WTC11 (cell line): ENCODE measurements at places on chromosomes 7 and 10. TPM values are rescaled to one million over a fixed set of nuclear protein-coding genes. Genes with fewer than 3 reads are reported as not detected.

GRCh38 chr7:27199849-27200760 lies at the start of gene HOXA13:
TSS of gene HOXA13 (minus strand) at chr7:27200091. CDS start at chr7:27200077, 14 bp downstream.
- no peak within 1 kb of the TSS for H3K27ac ChIP-seq
- no peaks in the 10 kb centered on the region for H3K36me3 ChIP-seq
- DNase-seq, result no peak
- peaks cover 26% of the 10 kb centered on the region for H3K4me1 ChIP-seq
- H3K4me3 ChIP-seq, result peak within 1 kb of the TSS; percentile 71

The EBLN1 gene
- not detected in 3 replicates for total RNA-seq

The MOGAT3 gene
- total RNA-seq, result 0.81 to 0.92 TPM (median 0.82 TPM) in 3 replicates

The LIPF gene
- not detected in 3 replicates for total RNA-seq

The DLX5 gene
- not detected in 3 replicates for total RNA-seq

The ACHE gene
- 6.4 to 7.7 TPM (median 6.6 TPM) in 3 replicates for total RNA-seq

DNA sequence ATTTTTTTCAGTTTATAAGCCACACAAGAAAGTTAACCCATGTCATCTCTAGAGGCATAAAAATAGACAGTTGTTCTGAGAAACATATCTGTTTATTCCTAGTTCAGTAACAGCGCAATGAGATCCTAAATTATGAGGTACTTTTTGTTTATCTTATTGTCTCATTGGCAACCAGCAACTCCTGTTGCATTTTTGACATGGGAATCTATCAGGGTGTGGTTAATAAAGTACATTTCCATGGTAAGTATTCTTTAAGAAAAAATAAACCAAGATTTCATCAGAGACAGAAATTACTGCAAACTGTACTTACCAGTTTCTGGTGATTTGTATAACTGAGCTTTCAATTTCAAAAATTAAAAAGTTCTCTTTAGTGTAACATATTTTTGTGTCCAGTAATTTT lies 9.0 kb downstream of the FAS start:
- peaks cover 8% of the 10 kb centered on the region; the same call in 1 of the 2 replicates for H3K4me1 ChIP-seq
- DNase-seq, result no peak
- H3K27ac ChIP-seq, result no peak overlapping the region
- no peaks in the 10 kb centered on the region for H3K27me3 ChIP-seq
- H3K36me3 ChIP-seq, result no peaks in the 10 kb centered on the region
- H3K4me3 ChIP-seq, result no peak overlapping the region

DNA sequence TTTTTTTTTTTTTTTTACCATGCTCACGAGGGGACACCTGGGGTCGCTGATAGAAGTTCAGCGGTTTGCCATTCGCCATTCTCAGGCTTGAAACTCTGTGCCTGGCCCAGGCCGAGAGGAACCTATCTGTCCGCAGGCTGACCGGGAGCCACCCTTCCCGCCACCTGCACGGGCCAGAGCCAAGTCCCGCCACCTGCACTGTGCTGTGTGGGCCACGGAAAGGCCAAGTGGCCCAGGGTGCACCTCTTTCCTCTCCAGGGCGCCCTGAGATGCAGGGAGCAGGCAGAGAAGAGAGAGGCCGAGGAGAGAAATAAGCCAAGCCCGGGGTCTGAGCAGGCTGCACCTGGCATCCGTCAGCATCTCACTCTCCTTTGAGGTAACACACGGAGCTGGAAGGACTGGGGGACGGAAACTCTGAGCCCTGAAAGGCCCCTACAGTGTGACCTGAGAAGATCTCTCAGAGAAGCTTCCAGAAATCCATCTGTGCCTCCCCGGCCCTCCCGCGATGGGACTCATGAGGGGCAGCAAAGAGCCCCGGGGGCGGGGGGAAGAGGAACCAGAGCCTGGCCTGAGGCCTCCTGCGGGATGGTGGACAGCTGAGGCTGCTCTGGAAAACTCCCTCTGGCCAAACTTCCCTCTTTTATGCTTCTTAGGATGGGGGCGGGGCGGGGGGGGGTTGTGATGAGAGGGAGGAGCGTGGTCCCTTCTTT lies 46.6 kb downstream of the PRKAG2 start:
- H3K4me1 ChIP-seq, result peaks cover 3% of the 10 kb centered on the region; the same call in 1 of the 2 replicates
- DNase-seq, result no peak
- no peaks in the 10 kb centered on the region for H3K36me3 ChIP-seq

- H3K4me3 ChIP-seq, result no peak overlapping the region
- DNase-seq, result no peak
- no peaks in the 10 kb centered on the region for H3K36me3 ChIP-seq
Observed at GRCh38 chr7:105444342-105444987, 55.7 kb upstream of the SRPK2 start.

The ELN gene
- 3.3 to 5.4 TPM (median 3.9 TPM) in 3 replicates for total RNA-seq

The UCN3 gene
- not detected in 3 replicates for total RNA-seq

DNA sequence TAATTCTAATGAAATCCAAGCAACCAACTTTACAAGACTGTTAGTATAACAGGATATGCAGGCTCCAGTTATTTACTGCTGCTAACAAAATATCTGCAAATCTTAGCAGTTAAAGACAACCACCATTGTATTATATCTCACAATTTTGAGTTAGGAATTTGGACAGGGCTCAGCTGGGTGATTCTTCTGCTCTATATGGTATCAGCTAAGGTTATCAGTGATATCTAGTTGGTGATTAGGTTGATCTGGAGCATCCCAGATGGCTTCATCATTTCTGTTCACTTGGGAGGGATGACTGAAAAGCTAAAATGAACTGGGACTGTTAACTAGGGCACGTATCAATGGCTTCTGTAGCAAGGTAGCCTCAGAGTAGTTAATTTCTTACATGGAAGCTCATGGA lies 105.7 kb downstream of the MBL2 start:
- no peaks in the 10 kb centered on the region for H3K27me3 ChIP-seq
- no peak for DNase-seq
- H3K27ac ChIP-seq, result no peak overlapping the region
- no peak overlapping the region for H3K4me3 ChIP-seq
- H3K4me1 ChIP-seq, result peaks cover 14% of the 10 kb centered on the region

- DNase-seq, result no peak
- H3K27me3 ChIP-seq, result no peaks in the 10 kb centered on the region; the same call in 1 of the 2 replicates
- peaks cover 27% of the 10 kb centered on the region for H3K4me1 ChIP-seq
- no peaks in the 10 kb centered on the region for H3K36me3 ChIP-seq
- H3K27ac ChIP-seq, result no peak overlapping the region
- H3K4me3 ChIP-seq, result no peak overlapping the region
Observed at GRCh38 chr10:103823706-103824272, 31.6 kb downstream of the SH3PXD2A start.
